ENCODE measurements at places on chromosomes 6 and 20.

DNA sequence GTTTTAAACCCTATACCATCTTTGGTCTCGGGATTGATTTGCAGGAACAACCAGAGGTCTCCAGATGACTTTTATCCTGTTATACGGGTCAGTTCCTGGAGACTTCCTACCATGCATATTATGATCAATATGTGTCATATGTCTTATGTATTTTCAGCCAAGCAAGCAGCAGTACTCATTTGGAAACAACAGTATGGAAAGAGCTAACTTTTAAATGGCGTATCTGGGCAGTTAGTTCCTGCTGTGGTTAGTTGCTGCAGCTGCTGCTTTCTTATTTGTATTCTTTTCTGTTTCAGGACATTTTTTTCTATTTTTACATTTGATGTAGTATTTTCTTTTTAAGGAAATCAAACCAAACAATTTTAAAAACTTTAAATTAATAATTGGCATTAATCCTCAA, 207.5 kb downstream of the MANEA start:
- no peak for DNase-seq

DNA sequence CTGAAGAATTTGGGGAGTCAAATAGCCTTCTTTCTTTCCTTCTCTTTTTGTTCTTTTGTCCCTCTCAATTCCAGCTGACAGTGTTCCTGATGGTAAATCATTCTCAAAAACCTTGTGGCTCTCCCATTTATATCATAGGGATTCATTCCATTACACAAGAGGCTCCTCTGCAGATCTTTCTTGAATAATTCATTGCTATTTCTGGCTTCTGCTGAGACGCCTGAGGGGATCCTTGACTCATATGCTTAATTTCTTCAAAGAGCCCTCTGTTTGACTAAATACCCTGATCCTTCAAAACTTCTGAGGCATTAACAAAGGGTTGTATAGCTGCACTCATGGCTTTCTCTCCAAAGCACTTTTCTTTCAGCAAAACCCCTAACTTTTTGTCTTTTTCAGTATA, 289.3 kb downstream of the FARS2 start:
- no peak for DNase-seq

DNA sequence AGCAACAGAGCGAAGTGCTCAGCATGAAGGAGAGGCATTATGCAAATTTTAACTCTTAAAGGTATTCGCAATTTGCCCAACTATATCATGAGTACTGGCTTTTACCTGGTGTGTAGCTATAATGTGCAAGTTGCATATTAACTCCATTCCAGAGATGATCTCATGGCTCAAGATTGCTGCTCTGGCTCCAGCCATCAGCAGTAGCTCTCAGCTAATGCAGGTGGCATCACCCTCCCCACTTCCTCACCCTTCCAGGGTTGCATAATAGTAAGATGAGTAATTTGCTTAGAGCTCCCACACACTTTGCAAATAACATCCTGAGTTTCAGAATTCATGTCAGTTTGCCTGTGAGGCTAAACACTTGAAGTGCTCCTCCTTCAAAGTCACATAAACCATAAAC, 15.9 kb upstream of the PCSK2 start:
- DNase-seq, result no peak

DNA sequence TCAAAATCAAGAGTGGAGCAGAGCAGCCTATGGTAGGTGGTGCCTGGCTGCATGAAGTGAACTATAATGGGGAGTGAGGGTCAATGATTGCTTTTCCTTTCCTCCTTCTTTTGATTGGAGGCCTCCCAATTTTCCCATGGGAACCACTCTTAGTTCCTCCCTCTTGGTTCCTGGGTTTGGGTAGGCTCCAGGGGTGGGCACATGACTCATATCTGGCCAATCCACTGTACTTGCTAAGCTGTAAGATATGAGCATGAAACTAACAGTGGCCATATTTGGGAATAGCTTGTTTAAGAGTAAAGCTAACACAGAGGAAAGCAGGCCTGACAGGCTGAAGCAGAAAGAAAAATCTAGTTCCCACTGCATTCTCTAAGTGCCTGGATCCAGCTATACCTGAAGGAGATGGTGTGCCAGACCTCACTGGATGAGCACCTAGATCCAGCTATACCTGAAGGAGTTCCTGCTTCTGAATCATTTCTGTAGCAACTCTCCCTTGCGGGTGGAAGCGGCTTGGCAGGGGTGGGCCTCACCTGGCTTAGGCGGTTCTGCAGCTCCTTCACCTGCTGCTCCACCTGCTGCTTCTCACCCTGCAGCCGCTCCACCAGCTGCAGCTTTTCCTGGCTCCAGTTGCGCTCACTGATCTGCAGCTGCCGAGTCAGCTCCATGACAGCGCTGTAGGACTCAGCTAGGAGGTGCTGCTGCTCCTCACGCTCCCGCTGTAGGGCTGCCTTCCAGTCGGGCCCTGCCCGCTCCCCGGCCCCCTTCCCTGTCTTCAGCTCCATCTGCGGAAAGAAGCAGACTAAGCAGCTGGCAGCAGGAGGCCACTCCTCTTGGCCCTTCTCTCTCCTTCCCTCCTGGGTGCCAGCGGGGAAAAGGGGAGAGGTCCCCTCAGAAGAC, 29.0 kb upstream of the DSN1 start:
- no peak for DNase-seq

GRCh38 chr6:163625265-163625664, 210.7 kb downstream of the QKI start:
- no peak for DNase-seq

- DNase-seq, result no peak
Measured at GRCh38 chr20:5880326-5880725, 70.0 kb downstream of the TRMT6 start.

DNA sequence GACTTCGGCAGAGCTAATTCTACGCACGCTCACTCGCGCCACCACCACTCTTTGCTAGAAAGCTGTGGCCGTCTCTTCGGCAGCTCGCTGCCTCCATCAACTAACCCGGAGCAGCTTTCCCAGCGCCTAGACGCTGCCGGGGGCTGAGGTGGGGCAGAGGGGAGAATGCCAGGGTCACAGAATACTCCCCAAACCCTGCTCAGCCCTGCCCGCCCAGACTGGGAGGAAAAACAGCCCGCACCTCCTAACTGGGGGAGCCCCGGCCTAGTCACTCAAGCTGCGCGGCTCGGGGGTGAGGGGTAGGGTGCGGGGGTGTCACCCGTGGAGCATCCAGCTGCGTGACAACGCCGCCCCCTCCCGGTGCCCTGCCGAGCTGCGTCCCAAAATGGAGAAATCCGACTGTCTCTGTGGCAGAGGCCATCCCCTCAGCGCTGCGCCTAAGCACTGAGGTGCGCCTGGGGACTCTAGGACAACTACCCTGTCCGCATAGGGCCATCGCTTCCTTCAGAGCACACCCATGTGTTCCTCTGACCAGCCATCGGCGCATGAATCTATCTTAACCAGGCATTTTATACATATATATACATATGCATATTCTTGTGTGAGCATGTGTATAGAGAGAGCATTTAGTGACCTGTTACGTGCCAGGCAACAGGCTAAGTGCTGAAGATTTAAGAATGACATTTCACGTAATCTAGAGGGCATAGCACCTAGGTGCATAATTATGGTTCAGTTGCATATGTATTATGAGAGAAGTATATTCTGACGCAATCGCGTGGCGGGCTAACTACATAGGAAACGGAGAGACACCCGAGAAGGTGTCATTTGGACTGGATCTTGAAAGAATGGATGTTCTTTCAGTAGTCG, 1.5 kb upstream of the TENT5A start:
- peak; percentile 16 for DNase-seq

GRCh38 chr20:48819089-48819488, 8.7 kb downstream of the PREX1 start:
- no peak for DNase-seq

DNA sequence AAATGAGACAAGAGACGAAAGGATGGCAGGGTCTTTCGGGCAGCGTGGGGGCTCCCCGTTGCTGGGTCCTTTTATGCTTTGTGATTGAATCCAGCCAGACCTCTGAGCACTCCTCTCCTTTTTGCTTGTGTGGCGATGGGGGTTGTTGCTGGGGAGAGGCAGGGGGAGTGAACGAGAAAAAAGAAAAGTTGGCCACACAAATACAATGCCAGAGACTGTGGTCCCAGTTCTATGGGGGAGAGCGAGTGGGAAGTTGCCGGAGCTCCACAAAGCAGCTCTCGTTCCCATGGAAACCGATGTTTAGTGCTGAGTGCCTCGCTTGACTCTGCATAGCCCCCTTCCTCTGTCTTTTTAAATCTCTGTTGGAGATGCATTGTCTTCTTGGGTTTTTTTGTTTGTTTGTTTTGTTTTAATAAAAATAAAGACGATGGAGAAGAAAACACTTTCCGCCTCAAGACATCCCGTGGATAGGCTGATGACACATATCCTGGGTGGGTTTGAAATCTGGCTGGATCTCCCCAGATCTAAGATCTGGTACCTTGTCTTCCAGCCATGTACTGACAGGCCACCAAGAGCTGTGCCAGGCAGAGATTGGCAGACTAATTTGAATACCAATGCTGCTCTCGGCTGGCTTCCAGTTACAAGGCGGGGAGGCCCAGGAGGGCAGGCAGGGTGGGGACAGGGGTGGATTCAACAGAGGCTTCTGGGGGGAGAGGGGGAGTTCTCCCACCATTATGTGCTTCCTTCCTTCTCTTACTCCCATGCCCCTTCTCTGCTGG, 529.3 kb downstream of the QKI start:
- DNase-seq, result no peak

DNA sequence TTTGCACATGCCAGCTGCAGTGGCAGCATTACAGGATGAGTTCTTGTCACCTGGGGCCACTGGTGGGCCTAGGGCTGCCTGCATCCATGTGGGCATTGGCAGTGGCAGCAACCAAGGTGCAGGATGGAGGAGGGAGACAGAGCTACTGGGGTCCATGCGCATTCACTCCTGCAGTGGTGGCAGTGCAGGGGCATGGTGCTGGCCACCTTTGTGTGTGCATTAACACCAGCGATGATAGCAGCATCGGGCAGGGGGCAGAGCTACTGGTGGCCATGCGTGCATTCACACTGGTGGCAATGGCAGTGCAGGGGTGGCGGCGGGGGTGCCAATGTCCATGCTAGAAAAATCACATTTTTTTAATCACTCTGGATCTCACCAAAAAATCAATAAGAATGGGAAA, 730.0 kb downstream of the KHDRBS2 start:
- no peak for DNase-seq

DNA sequence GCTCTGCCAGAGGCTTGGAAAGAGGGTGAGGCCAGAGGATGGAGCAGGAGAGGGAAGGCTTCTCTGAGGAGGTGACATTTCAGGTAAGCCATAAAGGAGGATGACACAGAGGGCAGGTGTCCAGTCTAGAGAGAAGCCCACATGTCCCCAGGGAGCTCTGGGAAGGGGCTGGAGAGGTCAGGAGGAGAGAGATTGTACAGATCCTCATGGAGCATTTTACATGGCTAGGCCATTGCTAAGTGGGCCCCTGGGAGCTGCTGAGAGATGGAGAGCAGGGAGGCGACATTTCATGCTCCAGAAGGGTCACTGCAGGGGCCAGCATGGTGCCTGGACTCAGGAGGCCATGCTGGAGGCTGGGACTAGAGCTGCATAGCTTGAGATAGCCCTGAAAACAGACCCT, 124.5 kb downstream of the TOX2 start:
- no peak for DNase-seq

GRCh38 chr6:7996538-7997111, 67.6 kb downstream of the BLOC1S5 start:
- no peak for DNase-seq

Measured in GM19239 (cell line).